Inflammatory macrophage treated with lipopolysaccharide for 4 hours (primary cell): ENCODE measurements at places on chromosomes 16 and 17.

- DNase-seq = no peak
Observed at GRCh38 chr17:883586-883962, 96.0 kb downstream of the NXN start.

- DNase-seq = no peak
Observed at GRCh38 chr16:10501016-10501607, 79.3 kb downstream of the EMP2 start.

DNA sequence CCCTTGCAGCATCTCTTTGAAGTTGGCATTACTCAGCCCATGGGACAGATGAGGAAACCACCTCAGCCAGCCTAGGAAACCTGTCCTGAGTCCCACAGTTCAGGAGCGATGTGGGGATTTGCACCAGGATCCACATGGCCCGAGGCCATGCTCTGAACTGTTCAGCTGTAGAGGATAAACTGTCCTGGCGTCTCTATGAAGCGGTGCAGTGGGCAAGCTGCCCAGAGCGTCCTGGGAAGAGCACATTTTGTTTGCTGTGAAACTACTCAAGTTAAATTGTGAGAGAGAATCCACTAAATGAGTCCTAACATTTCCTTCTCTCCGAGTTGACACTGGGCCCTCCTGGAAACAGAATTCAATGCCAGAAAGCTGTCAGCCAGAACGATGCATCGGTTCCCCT lies 276.6 kb upstream of the TNRC6C start:
- DNase-seq = no peak

GRCh38 chr16:21959050-21959449 lies 5.9 kb downstream of the UQCRC2 start:
- DNase-seq = no peak

DNA sequence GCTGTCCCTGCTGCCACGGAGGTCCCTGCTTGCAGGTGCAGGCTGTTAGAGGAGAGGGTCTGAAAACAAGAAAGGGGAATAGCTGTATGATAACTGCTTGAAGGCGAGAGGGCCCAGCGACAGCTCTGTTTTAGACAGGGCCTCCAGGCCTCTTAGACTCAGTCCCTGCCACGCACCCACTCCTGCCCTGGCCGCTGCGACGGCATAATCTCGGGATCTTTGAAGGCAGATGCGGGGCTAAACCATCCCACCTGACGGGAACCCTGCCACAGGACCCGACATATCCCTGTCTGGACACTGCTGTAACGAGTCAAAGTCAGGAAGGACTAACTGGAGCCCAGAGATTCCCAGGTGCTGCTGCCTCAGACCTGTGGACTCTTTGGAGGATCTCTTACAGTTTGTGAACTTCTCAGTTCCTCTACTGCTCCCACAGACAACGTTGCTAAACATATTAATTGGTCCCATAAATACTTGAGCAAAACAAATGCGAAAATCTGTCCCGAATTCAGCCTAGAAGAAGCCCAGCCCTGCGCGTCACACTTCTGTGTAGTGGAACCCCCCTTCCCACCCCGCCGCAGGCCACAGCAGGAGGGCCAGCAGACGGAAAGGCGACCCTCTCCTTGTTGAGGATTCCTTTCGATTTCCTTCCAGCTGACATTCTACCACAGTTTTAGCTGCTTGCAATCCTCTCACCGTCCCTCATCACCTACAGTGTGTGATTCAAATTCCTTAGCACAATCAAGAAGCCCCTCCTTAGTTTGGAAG lies 998 bp upstream of the TMEM11 start:
- peak; percentile 29 for DNase-seq

DNA sequence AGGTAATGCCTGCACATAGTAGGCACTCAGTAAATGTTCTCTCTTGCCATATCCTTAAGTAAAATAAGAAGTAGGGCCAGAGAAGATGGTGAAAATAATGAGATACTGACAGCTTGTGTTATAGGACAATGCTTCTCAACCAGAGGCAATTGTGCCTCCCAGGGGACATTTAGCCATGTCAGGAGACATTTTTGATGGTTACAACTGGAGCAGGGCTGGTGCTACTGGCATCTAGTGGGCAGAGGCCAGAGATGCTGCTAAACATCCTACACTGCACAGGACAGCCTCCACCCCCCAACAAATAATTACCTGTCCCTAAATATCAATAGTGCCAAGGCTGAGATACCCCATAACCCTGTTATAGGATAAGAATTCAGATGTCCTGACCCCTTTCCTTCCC lies 1.7 kb downstream of the RAD51D start:
- DNase-seq = peak; percentile 32

DNA sequence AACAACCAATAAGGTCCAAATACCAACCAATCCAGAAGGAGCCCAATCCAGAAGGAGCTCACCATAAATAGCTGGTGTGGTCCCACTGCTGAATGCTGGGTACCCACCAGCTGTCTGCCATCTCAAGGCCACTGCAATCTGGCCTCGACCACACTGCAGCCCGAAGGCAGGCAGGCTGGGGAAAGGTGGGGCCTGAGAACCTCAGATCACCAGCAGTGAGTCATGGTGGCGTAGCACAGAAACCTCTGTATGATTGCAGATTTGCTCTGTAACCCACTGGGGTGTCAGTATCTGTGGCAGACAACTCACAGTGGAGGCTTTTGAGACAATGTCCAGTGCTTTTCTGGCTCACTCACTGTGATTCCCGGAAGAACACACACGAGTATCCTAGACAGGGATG lies 14.7 kb upstream of the CMTR2 start:
- no peak for DNase-seq

- DNase-seq = no peak
Observed at GRCh38 chr17:82475458-82475857, 16.9 kb downstream of the NARF start.

GRCh38 chr16:49556606-49557446 lies 183.2 kb downstream of the C16orf78 start:
- peak; percentile 5 for DNase-seq

- peak; percentile 42 for DNase-seq
Observed at GRCh38 chr17:69503711-69504110, 89.2 kb downstream of the MAP2K6 start.

DNA sequence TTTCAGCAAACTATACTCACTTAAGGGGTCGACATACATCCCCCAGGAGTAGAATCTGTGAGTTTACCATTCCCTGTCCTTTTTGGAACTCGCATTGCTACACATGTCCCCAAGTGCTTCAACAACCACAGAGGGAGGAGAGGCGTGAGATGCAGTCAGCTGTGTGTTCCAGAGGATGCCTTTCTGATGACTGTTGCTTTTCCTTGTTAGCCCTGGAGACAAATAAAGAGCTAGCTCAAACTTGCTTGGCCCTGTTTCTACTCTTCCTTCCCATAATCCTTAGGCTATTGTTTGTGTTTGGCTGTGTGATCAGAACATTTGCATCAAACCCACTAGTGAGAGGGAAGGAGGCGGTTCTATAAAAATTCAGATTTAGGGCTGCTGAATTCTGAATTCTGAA lies 264.0 kb downstream of the ENGASE start:
- DNase-seq = no peak

- DNase-seq = peak; percentile 87
Observed at GRCh38 chr16:641326-642188, at the start of gene MCRIP2. TSS of gene MCRIP2 (plus strand) at chr16:641828. CDS start at chr16:641992, 164 bp downstream.

DNA sequence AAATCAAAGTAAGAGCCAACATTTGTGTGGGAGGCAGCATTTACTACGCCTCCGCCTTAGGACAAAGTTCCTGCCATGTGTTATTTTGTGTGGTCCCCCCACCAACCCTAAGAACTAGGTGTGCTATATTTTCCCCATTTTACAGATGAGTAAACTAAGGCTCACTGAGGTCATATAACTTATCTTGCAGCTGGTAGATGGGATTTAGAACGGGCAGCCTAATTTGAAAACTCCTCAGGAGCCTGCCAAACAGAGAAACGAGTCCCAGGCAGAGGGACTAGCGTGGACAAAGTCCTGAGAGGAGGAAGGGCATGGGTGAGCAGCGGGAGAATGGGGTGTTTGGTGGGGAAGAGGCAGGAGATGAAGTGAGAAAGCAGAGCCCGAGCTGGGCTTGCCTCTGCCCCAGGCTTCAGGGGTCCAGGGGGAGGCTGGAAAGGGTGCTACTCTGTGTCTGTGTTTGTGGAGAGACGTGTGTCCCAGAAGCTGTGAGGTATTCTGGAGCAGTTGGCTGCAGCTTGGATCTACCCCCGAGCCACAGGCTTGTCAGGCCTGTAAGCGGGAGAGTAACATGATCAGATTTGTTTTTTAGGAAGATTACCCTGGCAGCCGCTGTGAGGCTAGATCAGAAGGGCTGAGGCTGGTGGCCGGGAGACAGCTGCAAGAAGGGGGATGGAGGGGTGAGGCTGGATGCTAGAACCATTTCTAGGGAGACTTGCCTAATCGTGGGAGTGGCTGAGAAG lies 5.0 kb downstream of the MLLT6 start:
- no peak for DNase-seq

DNA sequence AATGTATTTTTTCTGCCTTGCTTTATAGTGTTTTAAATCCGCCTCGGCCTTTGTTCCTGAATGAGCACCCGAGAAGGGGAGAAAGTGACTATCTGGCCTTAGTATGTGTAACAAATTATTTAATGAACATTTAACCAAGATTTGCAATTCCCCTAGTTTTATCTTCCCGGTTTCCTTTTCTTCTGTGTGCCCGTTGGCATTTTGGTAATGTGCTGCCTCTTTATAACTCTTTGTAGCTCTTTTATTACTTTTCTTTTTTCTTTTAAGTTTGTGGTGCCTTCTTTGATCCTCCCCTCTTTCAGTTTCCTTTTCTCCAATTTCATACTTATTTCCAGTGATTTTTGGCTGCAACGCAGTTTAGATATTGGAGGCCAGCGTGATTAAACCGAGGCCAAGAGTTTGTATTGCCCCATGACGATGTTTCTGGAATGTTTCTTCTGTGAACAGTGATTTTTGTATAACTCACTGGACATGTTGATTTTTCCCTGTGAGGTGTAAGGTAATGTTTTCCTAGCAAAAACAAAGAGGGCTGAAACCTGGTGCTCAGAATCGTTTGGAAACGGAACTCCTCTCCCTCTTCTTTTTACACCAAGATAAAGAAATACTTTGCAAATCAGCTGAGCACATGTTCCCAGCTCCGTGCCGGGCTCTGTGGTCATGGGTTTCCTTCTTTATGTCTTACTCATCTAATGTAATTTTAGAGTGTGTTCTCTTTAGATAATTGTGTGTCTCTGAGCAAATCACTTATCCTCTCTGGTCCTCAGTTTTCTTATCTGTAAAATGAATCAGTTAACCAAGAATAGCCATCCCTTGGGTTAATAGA lies 344.3 kb downstream of the WWOX start:
- DNase-seq = peak; percentile 28

DNA sequence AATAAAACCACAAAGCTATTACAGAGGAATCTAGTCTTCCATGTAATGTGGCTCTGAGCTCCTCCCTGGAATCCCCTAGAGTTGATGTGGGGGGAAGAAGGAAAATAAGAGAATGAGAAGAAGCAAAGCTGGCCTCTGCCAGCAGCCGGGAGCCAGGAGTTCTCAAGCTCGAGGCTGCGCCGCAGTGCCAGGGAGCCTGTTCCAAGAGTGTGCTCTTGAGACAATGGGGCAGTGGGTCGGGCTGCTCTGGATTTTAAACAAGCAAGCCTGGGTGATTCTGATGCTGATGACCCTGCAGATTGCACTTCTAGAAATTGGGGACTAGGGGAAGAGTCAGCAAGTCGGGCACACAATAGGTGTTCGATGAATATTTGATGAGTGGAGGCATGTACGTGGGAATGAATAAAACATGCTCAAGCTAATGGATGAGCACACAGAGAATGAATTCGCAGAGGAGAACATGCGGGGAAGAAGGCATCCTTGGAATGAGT lies 119.9 kb downstream of the CMIP start:
- DNase-seq = no peak

DNA sequence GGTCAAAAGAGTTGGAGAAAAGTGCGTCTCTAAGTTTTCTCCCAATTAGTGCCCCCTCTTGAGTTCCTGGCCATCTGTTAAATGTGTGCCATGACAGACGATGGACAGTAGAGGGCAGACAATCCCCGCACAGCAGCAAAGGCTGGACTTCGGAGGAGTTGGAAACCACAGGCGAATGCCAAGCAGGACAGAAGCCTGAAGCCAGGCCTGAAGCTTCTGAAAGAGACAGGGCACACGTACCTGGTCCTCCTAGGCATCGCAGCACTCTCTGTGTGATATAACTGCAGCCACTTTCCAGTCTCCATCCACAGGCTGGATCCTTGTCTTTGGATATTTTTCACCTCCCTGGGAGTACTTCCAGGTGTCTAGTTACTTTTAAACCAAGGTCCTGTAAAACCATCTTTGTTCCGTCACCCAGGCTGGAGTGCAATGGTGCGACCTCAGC lies 14.5 kb downstream of the C17orf100 start:
- DNase-seq = peak; percentile 72

GRCh38 chr17:79993390-79994227 lies 42.1 kb downstream of the TBC1D16 start:
- peak; percentile 85 for DNase-seq

GRCh38 chr16:58343562-58343961 lies 48.7 kb upstream of the GINS3 start:
- peak; percentile 4 for DNase-seq

DNA sequence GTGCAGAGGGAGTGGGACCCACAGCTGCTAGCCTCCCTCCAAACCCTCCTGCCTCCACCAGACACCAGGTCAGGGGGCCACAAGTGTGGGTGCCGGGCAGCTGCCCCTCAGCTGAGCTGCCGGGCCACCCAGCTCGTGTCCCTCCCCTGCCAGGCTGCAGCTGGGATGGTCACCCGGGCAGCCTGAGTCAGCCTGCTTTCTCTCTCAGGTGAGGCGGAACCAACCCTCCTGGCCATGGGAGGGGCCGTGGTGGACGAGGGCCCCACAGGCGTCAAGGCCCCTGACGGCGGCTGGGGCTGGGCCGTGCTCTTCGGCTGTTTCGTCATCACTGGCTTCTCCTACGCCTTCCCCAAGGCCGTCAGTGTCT lies 6.9 kb downstream of the SLC16A3 start:
- DNase-seq = peak; percentile 57

DNA sequence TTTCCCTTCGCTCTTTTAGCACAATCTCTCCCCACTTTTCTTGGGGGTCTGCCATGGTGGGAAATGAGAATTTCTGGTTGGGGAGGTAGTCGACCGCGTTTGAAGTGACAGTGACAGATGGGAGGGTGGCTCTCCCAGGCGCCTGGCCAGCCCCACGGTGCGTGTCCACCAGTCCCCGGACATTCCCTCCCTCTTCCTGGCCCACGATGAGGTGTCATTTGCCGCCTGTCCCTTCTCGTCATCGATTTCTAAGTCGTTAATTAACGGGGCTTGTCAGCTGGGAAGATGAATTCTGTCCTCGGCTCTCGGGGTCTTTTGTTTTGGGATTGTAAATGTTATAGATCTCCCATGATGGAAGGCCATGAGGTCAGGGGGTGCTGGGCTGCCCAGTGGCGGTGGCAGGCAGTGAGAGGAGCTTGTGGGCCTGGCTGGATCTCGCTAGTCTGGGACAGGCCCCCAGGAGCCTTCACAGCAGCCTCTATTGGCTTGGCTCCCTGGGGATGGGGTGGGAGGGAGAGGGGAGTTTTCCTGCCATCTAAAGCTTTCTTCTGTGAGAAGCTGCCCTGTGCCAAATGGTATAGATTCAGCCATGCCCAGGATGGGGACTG lies 164.2 kb downstream of the MRM1 start:
- DNase-seq = no peak

GRCh38 chr16:69166946-69167930 lies 19.7 kb upstream of the SNTB2 start:
- DNase-seq = no peak
